NCI-H2029 (cell line): ENCODE measurements at places on chromosomes 5 and 9.

DNA sequence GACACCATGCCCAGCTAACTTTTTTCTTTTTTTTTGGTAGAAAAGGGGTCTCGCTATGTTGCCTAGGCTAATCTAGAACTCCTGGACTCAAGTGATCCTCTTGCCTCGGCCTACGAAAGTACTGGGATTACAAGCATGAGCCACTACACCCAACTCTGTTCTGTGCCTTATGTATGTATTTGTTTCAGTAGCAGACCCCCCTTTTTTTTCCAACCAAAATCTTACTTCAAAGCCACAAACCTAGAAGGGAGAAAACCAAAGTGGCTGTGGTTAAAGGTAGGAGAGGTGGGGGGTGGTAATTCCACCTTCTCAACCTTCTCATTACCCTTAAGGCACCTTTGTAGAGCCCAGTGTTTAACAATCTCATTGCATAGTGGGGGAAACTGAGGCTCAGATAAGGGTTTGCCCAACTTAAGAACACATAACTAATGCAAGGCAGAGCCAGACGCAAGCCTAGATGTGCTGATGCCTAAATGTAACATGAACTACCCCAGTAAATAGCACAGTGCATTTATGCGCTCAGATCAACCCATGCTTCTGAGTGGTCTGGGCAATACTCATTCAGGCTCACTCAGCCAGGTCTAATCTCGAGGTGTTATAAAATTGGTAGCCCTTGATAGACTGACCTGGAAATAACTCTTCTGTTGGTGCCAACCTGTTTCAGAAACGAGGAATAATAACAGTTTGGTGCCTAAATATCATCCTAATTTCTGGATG lies 33.0 kb downstream of the ITK start:
- DNase-seq: no peak

DNA sequence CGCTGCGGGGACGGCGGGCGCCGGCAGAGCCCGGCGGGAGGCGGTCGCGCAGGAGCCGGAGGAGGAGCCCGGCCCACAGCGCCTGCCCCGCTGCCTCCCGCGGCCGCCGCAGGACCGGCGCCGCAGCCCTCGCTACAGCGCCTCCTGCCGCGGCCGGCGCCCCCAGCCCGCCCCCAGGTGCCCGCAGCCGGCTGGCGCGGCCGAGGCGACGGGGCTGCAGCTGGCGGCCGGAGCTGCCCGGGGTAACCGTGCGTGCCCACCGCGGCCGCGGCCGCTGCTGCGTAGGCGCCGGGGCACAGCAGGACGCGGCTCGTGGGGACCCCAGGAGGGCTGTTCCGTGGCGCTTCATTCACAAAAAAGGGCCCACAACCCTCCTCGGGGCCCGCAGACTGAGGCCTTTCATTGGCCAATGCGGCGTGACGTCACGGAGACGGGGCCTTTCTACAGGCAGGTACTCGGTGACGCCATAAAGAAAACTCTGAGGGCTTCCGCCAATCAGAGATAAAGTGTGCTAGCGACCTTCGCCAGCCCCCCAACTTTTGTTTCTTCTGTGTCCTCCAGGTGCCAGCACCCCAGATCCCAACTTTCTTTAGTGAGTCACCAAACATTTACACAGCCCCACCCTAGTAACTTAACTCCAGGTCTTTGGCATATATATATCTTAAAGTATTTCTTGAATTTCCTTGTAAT lies at the start of gene CDC14B:
TSS of gene CDC14B (minus strand) at position 353 of the 690 bp plus-strand sequence. CDS start 465 bp downstream, outside the sequence.
- peak; percentile 91 for DNase-seq

DNA sequence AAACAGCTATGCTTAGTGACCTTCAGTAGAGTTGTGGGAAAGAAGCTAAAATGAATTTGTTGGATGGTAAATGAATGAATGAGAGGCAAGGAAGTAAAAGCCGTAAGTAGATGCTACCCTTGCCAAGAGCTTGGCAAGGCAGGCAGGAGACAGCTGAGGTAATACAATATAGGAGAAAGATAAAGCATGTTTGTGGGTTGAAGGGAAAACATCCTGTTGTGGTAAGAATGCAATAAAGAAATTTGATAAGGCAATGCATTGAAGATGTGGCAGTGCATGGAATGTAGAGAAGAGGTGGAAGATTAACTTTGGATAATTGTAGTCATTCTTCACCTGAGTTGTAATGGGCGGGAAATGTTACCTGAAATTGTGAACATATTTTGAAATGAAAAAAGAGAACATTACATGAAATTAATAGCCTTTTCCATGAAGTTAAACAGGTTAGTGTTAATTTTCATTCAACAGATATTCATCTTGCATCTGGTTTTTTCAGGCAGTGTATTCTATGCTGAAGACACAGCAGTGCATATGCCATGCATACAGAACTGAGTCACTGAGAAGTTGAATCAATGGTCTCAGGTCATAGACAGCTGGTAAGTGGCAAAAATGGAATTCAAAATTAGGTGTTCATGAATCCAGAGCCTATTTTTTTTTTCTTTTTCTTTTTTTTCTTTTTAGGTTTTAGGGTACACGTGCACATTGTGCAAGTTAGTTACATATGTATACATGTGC lies 43.4 kb upstream of the SPINK5 start:
- DNase-seq: no peak

GRCh38 chr9:615756-616155 lies 225.7 kb upstream of the DMRT1 start:
- DNase-seq: no peak

DNA sequence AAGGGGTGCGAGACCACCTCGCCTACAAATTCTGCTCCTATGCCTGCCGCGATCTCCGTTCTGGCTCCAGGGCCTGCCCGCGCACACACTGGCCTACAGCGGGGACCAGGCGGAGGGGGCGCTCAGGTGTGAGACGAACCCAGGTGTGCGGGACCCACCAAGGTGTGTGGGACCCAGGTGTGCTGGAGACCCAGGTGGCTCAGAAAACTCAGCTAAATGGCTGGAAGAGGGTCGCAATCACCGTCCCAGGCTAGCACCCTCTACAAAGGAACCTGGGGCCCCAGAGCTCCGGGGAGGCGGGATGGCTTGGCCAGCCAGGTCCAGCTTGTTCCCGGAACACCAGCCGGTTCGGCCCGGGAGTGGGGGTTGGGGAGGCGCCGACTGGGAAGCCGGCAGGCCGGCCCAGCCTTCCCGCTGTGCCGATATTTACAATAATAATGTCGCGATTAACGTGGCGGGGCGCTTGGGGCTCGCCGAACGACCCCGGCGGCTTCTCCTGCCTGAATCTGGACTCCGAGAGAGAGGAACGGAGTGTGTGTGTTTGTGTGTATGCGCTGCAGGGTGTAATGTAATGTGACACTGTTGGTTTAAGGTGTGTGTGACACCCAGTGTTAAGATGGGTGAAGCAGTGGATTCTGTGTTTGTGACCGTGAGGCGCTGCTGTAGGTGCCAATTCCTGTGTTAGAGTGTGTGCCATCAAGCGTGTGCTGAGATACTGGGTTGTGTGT lies 1.4 kb downstream of the PCDH1 start:
- peak; percentile 83 for DNase-seq

- DNase-seq: peak; percentile 59
Observed at GRCh38 chr5:146565764-146566367, 49.9 kb upstream of the GPR151 start.
